ENCODE measurements at places on chromosomes 1 and 21.
A peak's percentile ranks its signal among the peaks of the same experiment; 100 is the strongest.

- peak; percentile 66 for DNase-seq
These were observed 9.6 kb downstream of the ENSA start for GRCh38 chr1:150619576-150620509.

DNA sequence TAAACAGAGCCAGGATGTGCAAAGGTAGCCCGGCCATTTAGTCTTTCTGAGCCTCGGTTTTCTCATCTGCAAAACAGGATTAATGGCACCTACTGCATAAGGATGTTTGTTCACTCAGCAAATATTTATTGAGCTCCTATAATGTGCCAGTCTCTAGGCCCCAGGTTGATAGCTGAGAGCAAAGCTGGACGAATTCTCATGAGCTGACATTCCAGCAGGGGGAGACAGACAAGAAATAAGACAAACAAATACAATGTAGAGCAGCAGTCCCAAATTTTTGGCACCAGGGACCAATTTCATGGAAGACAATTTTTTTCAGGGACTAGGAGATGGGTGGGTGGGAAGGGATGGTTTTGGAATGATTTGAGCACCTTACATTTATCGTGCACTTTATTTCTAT lies 74.3 kb upstream of the PAX7 start:
- peak; percentile 31 for DNase-seq

- DNase-seq = peak; percentile 46
These were observed 120.7 kb downstream of the ACTL8 start for GRCh38 chr1:17875882-17876280.

DNA sequence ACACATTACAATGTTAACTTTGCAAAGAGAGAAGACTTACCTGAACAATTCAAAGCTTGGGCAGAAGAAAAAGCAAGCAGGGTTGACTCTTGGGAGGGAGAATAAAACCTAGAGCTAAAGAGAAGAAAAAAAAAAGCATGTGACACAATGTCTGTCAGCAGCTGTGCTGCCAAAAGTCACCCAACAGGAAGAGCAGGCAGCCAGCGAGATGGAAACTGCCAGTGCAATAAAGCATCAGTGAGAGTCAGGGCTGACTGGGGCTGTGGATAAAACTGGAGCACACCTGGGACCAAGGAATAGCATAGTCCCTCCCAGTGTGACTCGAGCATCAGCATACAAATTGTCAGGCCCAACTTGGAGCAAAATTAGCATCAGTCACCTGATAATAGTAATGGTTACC lies 65.0 kb upstream of the SLC22A15 start:
- DNase-seq = no peak

- DNase-seq = no peak
These were observed 297.0 kb downstream of the DISC1 start for GRCh38 chr1:231923491-231924041.

- no peak for DNase-seq
These were observed 14.5 kb upstream of the CCDC185 start for GRCh38 chr1:223378754-223379153.

DNA sequence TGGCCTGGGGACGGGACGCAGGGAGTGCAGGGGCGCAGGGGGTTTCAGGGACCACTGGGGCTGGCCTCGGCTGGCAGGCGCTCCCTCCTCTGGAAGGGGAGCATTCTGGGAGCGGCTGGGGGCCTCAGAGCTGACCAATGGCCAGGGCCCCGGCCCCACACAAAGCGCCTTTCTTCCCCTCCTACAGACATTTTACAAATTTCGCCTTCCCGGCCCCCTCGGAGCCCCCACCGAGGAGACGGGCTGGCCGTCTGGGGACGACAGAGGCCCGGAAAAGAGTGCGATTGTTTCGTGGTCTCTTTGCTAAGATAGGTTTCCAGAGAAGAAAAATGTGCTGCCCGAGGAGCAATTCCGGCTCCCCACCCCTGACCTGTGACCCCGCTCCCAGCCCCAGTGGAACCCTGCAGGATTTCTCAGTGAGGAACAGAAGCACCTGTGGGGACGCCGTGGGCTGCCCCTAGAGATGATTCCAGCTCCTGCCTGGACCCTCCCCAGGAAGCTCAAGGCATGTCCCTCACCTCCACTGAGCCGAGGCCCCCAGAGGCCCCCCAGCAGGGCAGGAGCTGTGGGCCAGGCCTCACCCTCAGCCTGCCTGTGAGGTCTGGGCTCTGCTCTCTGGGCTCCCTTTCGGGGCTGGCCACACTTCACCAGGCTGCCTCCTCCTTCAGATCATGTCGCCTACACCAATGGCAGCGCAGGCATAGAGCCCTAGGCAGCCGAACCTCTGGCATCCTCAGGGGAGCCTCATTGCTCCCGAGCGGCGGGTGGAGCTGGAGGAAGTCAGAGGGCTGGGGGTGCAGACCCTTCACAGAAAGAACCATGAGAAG lies 15.0 kb upstream of the PLEKHG5 start:
- no peak for DNase-seq

DNA sequence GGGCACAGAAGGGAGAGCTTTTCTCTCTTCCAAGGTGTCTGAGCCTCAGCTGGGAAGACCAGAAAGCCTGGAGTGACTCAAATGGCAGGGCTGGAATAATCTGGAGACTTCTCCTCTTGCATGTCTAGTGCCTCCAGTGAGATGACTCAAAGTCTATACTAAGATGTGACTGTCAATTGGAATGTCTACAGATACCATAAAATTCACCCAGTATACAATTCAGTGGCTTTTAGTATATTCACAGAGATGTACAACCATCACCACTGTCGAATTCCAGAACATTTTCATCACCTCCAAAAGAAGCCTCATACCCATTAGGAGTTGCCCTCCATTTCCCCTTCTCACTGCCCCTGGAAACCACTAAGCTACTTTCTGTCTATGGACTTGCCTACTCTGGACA lies 47.9 kb upstream of the CNN3 start:
- DNase-seq = peak; percentile 72

DNA sequence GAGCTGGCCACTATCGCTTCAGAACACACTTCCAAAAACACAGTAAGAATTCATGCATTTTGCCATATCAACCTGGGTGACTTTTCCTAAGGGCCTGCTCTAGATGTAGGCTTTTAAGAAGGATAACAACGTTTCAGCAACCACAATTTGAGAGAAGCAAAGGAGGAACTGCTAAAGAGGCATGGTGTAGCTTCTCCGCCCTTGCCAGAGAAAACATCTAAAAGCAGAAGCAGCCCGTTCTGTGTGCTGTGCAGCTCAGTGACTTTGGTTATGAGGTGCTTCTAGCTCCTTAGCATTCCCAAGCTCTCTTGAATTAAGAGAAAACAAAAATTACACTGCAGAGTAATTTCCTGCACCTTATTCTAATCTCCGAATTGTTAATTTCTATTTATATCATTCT lies 2.7 kb downstream of the PER3 start:
- DNase-seq = no peak

DNA sequence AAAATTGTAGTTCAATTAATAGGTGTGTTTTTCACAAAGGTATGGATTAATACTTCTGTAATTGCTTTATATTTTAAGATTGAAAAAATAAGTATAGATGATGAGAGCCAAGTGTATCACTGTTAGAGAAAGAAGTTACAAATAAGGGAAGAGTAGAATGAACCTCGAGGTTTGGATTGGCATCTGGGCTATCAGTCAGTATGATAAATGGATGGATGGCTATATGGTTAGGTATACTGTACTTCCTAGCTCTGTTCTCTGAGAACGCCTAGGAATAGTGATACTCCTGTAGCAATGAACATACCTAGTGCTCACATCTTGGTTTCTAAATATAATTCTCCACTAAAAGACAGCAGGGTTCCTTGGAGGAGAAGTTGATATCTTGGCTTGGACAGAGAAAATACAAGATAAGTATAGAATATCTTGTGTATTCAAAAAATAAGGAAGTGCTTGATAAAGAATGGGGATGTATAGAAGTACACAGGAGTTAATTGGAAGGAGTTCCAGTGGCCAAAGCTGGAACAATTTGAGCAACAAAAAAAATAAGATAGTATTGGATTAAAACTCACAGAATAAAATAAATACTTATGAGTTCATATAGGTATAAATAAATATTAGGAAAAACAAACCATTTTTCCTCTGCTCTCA lies 12.4 kb downstream of the IPO9 start:
- no peak for DNase-seq

- no peak for DNase-seq
These were observed 1.2 kb upstream of the LHX8 start for GRCh38 chr1:75132812-75133619.

GRCh38 chr1:173330149-173330951 lies 123.2 kb upstream of the TNFSF4 start:
- peak; percentile 14 for DNase-seq

GRCh38 chr1:107972391-107973180 lies 7.6 kb upstream of the VAV3 start:
- DNase-seq = no peak

GRCh38 chr1:94550800-94551241 lies 9.3 kb upstream of the F3 start:
- no peak for DNase-seq

- DNase-seq = no peak
These were observed 104.4 kb upstream of the TIAM1 start for GRCh38 chr21:31448496-31448895.

DNA sequence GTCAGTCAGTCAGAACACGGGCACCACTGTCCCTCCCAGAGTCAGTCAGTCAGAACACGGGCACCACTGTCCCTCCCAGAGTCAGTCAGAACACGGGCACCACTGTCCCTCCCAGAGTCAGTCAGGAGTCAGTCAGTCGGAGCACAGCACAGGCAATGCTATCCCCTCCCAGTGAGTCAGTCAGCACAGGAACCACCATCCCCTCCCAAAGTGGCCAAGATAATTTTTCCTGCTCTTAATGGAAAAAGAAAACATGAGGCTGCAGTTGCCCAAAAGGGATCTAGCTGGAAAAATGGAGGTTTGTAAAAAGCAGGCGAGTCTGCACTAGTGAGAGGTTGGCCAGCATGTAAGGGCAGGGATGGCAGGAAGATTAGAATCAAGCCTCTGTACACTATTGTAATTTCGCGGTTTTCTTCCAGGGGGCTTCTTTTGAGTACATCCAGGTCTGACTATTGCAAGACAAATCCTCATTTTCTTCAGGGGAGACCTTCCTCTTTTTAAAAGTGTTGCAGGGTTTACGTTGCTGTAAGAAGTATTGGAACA lies 213.8 kb downstream of the SIPA1L2 start:
- no peak for DNase-seq

DNA sequence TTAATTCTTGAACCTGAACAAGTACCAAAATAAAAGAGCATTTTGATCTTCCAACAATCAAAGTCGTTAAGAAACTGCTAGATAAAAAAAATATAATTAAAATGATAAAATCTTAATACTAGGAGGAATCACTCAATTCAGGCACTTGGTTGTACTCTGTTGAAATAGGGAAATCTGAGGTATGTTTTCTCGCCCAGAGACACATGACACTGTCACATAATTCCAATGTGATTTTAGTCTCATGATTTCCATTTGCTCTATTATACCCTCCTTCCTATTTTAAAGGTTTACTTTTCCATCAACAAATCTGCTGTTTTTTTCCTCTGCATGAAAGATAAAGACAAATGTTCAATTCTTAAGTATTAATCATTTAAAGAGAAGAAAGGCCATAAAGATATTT lies 97.6 kb downstream of the ZZZ3 start:
- no peak for DNase-seq

- no peak for DNase-seq
These were observed 44.0 kb upstream of the FMO2 start for GRCh38 chr1:171140956-171141687.

- DNase-seq = no peak
These were observed 2.6 kb downstream of the C1orf21 start for GRCh38 chr1:184389446-184389845.

DNA sequence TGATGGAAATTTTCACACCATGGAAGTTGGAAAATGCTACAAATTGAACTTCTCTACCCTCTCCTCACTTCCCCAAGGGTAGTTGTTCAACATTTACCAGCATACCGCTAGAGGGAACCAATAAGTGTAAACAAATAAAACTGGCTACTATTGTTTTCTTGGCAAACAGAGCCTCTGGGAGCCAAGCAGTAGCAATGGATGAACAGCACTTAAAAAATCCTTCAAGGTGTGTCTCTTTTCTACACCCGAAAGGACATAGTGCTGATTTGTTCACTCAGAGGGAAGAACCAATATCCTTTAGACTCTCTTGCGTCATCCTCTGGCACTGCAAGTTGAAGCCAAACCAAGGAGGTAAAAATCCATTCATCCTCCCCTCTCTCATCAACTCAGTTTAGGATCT lies 161.5 kb downstream of the TBX15 start:
- DNase-seq = no peak

- no peak for DNase-seq
These were observed 475.4 kb downstream of the PTBP2 start for GRCh38 chr1:97196825-97197516.

DNA sequence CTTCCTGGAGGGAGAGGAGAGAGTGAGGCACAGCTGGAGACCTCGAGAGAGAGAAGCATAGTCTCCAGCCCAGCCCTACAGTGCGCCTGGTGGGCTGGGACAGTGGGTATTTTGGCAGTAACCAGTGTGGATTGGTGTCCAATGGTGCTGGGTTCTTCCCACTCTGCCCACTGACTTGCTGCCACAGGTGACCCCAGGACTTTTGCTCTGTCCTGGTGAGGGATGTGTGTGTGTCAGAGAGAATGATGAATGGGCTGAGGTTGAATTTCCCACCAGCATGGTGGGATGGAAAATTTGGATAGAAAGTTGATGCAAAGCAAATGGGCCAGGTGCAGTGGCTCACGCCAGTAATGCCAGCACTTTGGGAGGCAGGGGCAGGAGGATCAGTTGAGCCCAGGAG lies 26.3 kb downstream of the SERINC2 start:
- DNase-seq = no peak

DNA sequence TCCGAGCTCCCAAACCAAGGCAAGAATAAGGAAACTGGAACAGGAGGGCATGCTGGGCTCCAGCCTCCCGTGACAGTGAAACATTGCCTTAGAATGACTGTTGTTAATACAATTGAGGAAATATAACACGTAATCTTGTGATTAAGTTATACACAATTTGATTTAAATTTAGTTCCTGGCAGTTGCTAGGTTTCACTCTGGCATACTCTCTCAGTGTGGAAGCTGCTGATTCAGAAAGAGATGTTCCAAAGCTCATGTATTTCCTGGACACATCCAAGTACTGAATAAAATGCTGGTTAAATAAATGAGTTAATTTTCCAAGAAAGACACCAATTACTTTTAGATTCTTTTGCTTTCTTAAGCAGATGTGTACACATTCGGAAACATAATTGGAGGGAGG lies 176.1 kb downstream of the GRIK1 start:
- DNase-seq = no peak

- no peak for DNase-seq
These were observed 994 bp downstream of the FAM229A start for GRCh38 chr1:32361308-32361673.

- no peak for DNase-seq
These were observed 8.2 kb downstream of the RC3H1 start for GRCh38 chr1:174013864-174014418.

DNA sequence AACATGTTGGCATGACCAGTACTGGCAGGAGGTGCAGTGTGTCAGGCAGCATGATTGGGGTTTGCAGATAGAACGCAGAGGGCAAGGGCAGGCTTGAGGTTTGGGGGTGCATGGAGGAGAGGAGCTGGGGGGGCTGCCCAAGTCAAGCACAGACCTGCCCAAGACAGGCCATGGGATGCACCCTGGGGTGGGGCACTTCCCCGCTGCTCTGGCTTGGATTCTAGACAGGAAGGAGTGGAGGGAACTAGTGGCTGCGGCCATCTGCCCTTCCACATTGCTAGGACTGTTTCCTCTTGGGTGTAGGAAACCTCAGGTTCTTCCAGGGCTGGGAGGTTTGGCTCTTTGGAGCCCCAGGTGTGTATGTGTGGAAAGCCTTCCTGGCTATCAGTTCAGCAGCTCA lies 3.0 kb downstream of the PDXK start:
- no peak for DNase-seq

GRCh38 chr1:89953131-89953626 lies 41.7 kb upstream of the ZNF326 start:
- peak; percentile 34 for DNase-seq

Measured in hepatic stellate cell (primary cell).